PC-3 (cell line): ENCODE measurements at places on chromosomes 6 and 20. TPM values are rescaled to one million over a fixed set of nuclear protein-coding genes. Genes with fewer than 3 reads are reported as not detected.

NT5E gene
- 9.0 and 15.8 TPM in 2 replicates for total RNA-seq

HCRTR2 gene
- total RNA-seq = not detected in 2 replicates

- no peak for DNase-seq
Observed at GRCh38 chr6:74891349-74891831, 314.5 kb downstream of the COL12A1 start.

GRCh38 chr6:167706313-167707109 is 120.2 kb upstream of the AFDN start:
- no peak for DNase-seq

DNA sequence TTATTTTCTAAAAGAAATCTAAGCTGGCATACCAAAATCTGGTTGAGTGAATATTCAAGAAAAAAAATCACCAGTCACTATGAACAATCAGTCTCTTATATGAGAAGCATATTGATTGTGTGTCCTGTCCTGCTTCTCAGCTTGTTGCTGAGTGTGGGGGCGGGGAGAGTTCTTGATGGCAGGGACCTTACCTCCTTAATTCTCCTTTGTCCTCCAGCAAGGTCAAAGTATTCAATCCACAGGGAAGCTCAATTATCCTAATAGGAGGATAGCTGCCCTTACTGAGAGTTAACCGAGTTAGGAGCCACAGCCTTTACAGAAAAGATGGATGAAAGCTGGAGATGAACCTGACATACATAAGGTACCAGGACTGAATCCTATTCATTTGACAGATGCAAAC is 154.0 kb downstream of the LY86 start:
- no peak for DNase-seq

- DNase-seq = no peak
Observed at GRCh38 chr20:64116541-64117431, 9.4 kb upstream of the NPBWR2 start.
